Mesenteric fat pad (tissue), 1 donor: ENCODE measurements at places on chromosomes 4 and X. TPM values are rescaled to one million over a fixed set of nuclear protein-coding genes. Genes with fewer than 3 reads are reported as not detected.
A peak's percentile ranks its signal among the peaks of the same experiment; 100 is the strongest.

PDLIM3 gene
- total RNA-seq = 58.5 TPM

DNA sequence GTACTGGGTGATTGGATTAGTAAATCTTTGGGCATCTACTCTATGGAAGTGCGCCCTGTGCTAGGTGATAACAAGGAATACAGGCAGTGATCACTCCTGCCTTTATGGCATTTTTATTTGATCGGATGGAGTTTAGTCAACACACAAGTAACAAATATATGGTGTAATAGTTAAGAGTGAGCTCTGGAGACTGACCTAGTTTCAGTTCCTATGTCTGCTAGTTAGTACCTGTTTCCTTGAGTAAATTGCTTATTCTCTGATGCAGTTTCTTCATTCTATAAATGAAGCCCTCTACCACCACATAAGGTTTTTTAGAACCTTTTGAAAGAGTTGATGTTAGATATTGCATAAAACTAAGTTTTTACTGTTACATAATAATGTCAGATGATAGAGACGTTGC is 134.6 kb downstream of the KDM6A start:
- no peak for DNase-seq

- DNase-seq = no peak
Measured at GRCh38 chr4:154595807-154596206, 5.3 kb upstream of the FGA start.

CFP gene
- 11.8 TPM for total RNA-seq

GRCh38 chr4:110682311-110682710 is 59.4 kb upstream of the PITX2 start:
- DNase-seq = no peak

CXCL9 gene
- total RNA-seq = 0.16 TPM

- DNase-seq = no peak
Measured at GRCh38 chrX:101080326-101081124, 1.8 kb downstream of the TMEM35A start.

- DNase-seq = no peak
Measured at GRCh38 chrX:82092307-82092706, 890.4 kb downstream of the SH3BGRL start.

FAM53A gene
- total RNA-seq = 2.9 TPM

RBM46 gene
- total RNA-seq = not detected

DNA sequence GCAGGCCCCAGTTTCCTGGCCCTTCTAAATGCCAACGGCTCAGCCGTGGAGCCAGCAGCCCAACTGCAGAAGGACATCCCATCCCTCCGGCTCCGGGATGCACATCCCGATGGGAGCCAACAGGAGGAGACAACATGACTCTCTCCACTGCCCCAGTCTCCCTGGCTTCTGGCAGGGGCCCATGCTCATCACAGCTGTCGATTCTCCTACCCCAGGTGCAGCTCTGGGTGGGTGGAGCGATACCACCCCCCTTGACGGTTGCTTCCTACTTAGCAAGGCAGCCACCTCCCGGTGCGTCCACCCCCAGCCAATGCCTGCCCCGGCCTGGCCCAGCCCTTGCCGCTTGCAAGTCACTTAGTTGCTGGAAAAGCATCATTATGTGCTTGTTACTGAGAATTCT is 19.5 kb downstream of the ZNF275 start:
- no peak for DNase-seq

GRCh38 chr4:636628-637159 is 11.3 kb downstream of the PDE6B start:
- no peak for DNase-seq

GSPT2 gene
- 7.3 TPM for total RNA-seq

DNA sequence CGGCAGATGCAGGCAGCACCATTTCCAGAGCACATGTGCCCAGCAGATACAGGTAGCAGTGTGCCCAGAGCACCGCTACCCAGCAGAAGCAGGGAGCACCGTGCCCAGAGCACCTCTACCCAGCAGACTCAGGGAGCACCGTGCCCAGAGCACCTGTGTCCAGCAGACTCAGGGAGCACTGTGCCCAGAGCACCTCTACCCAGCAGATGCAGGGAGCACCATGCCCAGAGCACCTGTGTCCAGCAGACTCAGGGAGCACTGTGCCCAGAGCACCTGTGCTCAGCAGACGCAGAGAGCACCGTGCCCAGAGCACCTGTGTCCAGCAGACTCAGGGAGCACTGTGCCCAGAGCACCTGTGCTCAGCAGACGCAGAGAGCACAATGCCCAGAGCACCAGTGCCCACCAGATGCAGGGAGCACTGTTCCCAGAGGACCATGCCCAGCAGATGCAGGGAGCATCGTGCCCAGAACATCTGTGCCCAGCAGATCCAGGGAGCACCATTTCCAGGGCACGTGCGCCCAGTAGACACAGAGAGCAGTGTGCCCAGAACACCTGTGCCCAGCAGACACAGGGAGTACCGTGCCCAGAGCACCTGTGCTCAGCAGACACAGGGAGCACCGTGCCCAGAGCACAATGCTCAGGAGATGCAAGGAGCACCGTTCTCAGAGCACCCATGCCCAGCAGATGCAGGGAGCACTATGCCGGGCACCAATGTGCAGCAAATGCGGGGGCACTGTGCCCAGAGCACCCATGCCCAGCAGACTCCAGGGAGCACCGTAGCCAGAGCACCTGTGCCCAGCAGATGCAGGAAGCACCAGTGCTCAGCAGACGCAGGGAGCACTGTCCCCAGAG is 236.4 kb downstream of the DHRSX start:
- peak; percentile 60 for DNase-seq

GRCh38 chr4:36290641-36291040 is 9.2 kb downstream of the DTHD1 start:
- DNase-seq = no peak

DNA sequence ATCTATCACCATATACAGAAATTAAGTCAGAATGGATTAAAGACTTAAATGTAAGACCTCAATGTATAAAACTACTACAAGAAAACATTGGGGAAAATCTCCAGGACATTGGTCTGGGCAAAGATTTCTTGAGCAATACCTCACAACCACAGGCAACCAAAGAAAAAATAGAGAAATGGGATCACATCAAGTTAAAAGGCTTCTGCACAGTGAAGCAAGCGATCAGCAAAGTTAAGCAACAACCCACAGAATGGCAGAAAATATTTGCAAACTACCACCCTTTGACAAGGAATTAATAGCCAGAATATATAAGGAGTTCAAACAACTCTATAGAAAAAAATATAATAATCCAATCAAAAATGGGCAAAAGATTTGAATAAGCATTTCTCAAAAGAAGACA is 236.9 kb upstream of the EMCN start:
- DNase-seq = no peak

- no peak for DNase-seq
Measured at GRCh38 chr4:186326391-186326790, 60.4 kb downstream of the F11 start.

AR gene
- total RNA-seq = 19.3 TPM

DNA sequence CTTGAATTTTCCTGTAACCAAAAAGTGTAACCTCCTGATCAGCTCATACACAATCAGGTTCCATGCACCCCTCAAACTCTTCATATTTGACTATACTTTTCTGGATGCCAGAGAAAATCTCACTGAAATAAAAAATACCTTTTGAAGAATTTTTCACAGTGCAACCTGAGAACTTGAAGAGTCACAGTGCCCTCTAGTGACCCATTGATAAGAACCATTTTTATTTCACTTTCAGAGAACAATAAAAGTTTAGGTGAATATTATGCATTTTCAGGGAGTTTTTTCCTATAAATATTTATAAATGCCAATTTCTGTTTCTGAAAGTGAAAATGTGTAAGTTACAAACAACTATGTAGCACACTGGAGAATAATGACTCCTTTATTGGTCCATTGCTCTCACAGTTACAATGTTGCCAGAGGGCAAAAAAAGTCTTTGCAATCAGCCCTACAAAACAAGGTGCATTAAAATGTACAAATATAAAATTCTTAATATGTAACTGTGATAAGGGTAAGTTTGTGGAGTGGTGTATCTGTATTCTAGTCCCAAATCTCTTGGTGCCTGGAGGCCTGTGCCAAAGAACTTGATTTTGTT is 153.6 kb upstream of the INTU start:
- DNase-seq = no peak

- DNase-seq = peak; percentile 92
Measured at GRCh38 chrX:134990801-134991481, at the start of gene SMIM10. Gene SMIM10, plus strand, starts transcription at chrX:134990991. Its CDS starts 105 bp downstream, at chrX:134991096.

GRCh38 chrX:9561199-9561598 is 96.3 kb downstream of the TBL1X start:
- DNase-seq = no peak
